Brain (organoid and tissue), 16 donors: ENCODE measurements at places on chromosomes 3 and 15.

- DNase-seq, result no peak
These were observed 115.3 kb downstream of the POLR2M start for GRCh38 chr15:57821826-57822225.

DNA sequence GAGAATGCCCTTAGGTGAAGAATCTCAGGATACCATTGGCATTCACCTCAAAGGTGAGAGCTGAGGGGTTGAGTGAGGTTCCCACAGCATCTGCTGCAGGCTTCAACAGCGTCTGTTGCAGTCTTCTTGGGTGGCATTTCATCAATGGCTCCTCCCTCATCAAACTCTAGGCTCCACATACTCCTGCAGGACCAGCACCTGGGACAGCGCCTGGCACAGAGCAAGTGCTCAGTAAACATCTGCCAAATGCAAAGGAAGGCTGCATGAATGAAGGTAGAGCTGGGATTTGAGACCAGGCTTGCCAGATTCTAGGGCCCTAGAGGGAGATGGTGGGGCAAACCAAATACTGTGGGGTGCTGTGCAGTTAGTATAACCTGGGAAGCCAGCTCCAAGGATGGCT lies 9.6 kb downstream of the TRH start:
- DNase-seq, result no peak

DNA sequence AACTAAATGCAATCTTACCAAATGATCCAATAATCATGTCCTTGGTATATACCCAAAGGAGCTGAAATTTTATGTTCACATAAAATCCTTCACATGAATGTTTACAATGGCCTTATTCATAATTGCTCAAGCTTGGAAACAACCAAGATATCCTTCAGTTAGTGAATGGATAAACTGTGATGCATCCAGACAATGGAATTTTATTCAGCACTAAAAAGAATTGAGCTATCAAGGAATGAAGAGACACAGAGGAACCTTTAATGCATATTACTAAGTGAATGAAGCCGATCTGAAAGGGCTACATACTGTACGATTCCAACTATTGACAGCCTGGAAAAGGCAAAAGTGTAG lies 168.4 kb downstream of the PDE8A start:
- no peak for DNase-seq

GRCh38 chr3:175748087-175748730 lies 889.1 kb downstream of the NAALADL2 start:
- DNase-seq, result no peak

- DNase-seq, result peak; percentile 42
These were observed 16.8 kb upstream of the CRBN start for GRCh38 chr3:3196148-3196861.

- no peak for DNase-seq
These were observed 130.5 kb downstream of the UBE2E2 start for GRCh38 chr3:23333633-23334032.
